Activated CD4-positive, alpha-beta T cell treated with anti-CD3 and anti-CD28 coated beads, Interleukin-2, amount 50 U/mL, for 24 hours (primary cell): ENCODE measurements at places on chromosomes 3 and 15.

- DNase-seq: no peak
Measured at GRCh38 chr3:26280517-26280916, 342.1 kb upstream of the LRRC3B start.

DNA sequence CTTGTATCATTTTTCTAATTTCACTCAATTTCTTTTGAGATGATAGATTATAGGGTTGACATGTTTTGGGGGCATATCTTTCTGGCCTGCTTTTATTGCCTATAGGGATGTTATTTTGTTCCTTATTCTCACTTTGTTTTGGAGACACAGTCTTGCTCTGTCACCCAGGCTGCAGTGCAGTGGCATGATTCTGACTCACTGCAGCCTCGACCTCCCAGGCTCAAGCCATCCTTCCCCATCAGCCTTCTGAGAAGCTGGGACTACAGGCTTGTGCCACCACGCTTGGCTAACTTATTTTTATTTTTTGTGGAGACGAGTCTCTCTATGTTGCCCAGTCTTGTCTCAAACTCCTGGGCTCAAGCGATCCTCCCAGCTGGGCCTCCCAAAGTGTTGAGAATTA, 72.8 kb upstream of the FAN1 start:
- DNase-seq: no peak

GRCh38 chr15:80514071-80514780, 110.0 kb downstream of the ARNT2 start:
- no peak for DNase-seq

DNA sequence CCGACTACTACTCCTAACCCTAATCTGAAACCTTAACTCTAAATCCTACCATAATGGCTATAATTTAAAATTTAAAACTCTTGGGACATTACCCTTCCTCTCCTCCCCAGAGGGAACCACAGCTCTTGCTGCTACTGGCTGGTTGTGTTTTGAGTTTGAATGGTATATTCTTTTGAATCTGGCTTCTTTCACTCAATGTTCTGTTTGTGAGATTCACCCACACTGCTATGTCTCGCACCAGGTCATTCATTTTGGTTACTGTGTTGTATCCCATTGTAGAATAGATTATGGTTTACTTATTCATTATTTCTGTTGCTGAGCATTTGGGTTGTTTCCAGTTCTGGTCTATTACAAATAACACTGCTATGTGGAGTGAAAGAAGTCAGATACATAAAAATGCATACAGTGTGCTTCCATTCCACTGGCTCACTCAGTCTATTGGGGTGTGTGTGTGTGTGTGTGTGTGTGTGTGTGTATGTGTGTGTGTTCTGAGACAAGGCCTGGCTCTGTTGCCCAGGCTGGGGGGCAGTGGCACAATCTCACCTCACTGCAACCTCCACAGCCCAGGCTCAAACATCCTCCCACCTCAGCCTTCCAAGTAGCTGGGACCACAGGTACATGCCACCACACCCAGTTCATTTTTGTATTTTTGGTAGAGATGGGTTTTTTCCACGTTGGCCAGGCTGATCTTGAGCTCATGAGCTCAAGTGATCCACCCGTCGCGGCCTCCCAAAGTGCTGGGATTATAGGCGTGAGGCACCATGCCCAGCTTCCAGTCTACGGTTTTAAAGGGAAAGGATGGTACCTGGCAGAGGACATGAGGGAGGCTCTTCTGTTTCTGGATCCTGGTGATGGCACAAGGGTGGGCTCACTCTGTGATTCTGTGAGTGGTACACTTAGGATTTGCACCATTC, 19.2 kb upstream of the SYNM start:
- no peak for DNase-seq

DNA sequence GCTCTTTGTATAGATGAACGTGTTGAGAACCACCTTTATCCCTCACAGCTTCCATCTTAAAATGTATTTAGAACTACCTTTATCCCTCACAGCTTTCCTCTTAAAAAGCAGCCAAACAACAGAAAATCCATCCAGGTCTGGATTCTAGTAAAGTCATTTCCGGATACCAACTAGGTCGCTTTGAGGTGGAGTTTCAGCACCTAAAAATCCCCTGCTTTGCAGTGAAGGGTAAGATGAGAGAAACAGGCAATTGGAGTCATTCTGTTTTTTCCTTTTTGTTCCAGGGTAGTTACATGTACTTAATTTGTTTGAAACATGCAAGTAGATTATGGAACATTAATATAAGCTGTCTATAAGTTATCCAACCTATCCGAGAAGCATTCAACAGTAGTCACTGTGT, 192.0 kb downstream of the UBE2E2 start:
- no peak for DNase-seq

DNA sequence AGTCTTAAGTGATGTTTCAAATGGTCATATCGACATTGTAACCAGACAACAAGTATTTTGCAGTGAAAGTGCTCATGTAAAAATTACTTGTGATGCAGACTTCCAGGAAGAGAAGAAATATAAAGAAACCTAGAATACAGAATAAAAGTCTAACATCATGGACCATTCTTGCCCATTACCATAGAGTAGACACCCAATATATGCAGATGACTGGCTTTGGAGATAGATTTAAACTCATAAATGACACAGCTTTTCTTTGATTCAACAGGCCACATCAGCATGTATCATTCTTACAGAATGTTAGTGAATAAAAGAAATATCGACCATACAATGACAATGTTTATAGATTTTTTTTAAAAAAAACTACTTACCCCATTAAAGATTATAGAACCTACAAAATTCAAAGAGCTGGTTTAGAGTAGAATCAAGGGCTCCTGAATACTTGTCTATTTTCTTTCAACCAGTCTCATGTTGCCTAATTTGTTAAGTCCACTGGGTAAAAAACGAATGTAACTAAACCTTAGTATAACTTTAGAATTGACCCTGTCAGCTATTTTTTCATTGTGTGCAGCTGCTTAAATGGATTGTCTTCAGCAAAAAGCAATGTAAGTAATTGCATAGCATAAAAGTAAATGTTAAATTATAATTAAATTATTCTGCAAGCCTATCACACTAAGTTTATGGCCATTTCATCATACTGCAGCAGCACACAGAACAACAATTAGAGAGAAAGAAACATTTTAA, 268.7 kb upstream of the AGTR1 start:
- no peak for DNase-seq

- DNase-seq: no peak
Measured at GRCh38 chr3:24161841-24162240, 216.8 kb downstream of the NR1D2 start.

DNA sequence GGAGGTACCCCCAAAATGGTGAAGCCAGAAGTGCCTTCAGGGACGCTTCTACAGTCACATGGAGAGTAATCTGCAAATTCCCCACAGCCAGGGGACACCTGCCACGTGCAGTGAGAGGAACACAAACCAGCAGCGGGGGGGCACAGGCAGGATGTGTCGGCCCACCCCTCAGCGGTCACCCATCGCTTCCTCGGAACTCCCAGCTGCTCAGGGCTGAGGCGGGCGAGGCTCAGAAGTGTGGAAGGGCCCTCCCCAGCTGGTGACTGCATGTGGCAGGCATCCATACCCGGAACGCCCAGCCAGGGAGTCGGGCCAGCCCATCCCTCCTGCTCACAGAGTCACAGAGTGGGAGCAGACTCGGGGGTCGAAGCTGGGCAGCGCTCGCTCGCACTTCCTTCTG, 63.7 kb downstream of the SLC12A8 start:
- no peak for DNase-seq

DNA sequence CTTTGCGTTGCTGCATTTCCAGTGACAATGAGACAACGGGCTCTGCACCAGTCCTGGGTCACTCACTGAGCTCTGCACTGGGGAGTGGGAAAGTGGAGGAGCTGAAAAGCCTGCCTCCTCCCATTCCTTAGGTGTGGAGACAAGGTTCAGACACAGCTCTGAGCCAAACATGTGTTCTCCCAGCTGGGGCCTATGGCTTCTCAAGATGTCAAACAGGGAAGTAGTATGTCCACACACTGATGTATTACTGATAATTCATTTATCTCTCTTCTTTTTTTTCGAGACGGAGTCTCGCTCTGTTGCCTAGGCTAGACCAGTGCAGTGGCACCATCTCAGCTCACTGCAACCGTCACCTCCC, 90.2 kb upstream of the SLC4A7 start:
- no peak for DNase-seq
